Gastrocnemius medialis (tissue), 4 donors: ENCODE measurements at places on chromosomes 11 and 22.

GRCh38 chr11:41519696-41520095 is 60.2 kb upstream of the LRRC4C start:
- H3K27ac ChIP-seq = no peak overlapping the region
- no peak overlapping the region for H3K4me3 ChIP-seq
- H3K27me3 ChIP-seq = no peaks in the 10 kb centered on the region
- no peaks in the 10 kb centered on the region for H3K4me1 ChIP-seq
- DNase-seq = no peak

DNA sequence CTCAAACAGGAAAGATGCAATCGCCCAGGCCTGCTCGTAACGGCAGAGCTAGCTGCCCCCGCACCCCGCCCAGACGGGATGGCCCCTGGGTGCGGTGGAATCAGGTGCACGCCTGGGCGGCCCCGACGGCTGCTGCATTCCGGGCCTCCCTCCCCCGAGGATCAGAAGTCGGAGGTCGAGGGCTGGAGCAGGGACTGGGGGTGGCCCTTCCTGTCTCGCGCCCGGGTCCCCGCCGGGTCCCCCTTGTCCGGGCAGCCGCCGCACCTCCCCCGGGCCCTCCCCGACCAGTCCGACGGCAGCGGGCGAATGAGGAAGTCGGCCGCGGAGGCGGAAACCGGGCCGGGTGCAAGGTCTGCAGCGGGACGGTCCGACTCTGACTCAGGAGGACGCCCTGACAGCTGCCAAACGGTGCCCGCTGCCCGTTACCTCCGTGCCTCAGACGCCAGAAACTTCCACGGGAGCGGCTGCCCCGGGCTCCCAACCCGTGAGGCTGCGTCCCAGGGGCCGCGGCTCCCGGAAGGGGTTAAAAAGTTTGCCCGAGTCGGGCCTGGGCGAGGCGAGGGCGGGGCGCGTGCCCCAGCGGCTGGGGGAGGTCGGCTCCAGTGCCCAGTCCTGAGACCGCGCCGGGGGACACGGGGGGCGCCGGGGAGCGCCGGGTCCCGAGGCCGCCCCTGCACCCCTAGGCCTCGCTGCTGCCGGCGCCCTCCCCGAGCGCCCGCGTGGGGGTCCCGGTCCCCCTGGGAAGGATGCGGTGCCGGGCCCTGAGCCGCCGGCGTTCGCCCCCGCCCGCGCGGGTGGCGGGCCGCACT is 663 bp downstream of the MYH9 start:
- no peaks in the 10 kb centered on the region for H3K36me3 ChIP-seq
- H3K4me1 ChIP-seq = peaks cover 27% of the 10 kb centered on the region
- H3K4me3 ChIP-seq = peak overlapping the region; percentile 93
- H3K27ac ChIP-seq = peak overlapping the region; percentile 90
- DNase-seq = no peak
- no peaks in the 10 kb centered on the region for H3K27me3 ChIP-seq

DNA sequence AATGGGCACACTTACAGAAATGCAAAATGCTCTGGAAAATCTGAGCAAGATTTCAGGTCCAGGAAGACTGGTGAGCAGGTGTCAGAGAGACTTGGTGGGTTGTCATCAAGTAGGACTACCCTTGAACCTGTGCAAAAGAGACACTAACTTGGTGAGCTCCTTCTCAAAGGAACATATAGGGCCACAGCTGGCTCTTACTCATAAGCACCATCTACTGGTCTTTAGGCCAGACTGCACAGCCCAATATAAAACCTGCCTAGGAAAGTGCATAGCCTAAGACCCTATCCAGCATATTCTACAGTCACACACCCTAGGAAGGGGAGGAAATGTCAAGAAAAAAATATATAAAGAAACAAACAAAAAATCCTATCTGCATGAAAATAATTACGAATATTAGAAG is 18.2 kb upstream of the OR10W1 start:
- H3K27ac ChIP-seq = no peak overlapping the region
- no peak overlapping the region for H3K4me3 ChIP-seq
- no peaks in the 10 kb centered on the region for H3K27me3 ChIP-seq
- DNase-seq = no peak
- H3K36me3 ChIP-seq = no peaks in the 10 kb centered on the region

DNA sequence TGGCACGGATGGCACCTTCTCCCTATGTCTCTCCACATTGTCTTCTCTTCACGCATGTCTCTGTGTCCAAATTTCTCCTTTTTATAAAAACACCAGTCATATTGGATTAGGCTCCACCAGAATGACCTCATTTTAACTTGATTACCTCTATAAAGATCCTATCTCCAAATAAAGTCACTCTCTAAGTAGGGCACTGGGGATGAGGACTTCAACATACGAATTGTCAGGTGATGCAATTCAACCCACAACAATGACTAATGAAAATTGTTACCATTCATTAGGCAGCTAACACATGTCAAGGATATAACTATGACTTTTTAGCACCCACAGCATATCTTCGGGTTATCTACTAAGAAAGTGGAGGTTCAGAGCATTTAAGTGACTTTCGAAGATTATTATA is 55.5 kb upstream of the USP47 start:
- no peaks in the 10 kb centered on the region for H3K27me3 ChIP-seq
- no peaks in the 10 kb centered on the region for H3K36me3 ChIP-seq
- H3K27ac ChIP-seq = no peak overlapping the region
- no peak for DNase-seq
- peaks cover 18% of the 10 kb centered on the region for H3K4me1 ChIP-seq

DNA sequence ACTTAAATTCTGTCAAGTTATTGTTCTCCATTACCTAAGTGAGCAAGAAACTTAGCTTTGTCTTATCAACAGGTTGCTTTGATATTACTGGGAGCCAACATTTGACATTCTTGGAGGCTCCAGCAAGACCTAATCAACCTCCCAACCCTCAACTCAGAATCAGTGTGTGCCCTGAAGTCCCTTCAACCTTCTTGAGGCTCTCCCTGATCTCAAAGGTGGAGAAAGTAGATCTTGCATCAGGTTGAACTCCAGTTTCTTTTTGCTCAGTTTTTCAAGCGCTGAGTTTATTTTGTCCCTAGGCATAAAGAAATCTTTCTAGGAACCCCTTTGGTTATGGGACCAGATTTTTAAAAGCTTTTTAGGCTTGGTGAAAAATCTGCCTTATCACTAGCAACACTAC is 1.4 kb downstream of the FAM111A start:
- no peak for DNase-seq
- H3K27ac ChIP-seq = peak overlapping the region; percentile 82
- H3K4me3 ChIP-seq = peak overlapping the region; percentile 68
- H3K36me3 ChIP-seq = no peaks in the 10 kb centered on the region
- H3K4me1 ChIP-seq = peaks cover 7% of the 10 kb centered on the region
- no peaks in the 10 kb centered on the region for H3K27me3 ChIP-seq

DNA sequence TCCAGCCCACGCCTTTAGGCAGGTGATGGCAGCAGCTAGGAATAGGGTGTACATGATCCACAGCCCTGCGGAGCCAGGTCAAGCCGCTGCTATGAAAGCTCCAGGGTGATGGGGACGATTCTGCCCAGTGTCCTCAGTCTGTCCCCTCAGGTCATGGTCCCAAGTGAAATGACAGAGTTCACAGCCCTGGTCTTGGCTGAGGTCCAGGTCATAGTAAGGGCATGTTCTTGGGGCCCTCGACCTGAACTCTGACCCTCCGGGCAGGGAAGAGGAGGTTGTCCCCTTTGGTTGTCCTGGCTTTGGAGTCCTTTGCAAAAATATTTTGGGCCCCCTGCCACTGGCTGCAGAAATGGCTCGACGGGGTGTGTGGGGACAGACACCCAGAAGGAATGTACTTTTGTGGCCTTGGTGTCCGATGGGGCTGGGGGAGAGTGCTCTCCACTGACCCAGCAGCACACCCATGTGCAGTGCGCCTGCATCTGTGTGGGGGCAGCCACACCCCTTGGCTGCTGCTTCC is 7.3 kb downstream of the C22orf31 start:
- no peaks in the 10 kb centered on the region for H3K27me3 ChIP-seq
- no peak overlapping the region for H3K4me3 ChIP-seq
- H3K36me3 ChIP-seq = no peaks in the 10 kb centered on the region
- no peak for DNase-seq
- no peak overlapping the region for H3K27ac ChIP-seq
- peaks cover 12% of the 10 kb centered on the region for H3K4me1 ChIP-seq
